ENCODE measurements at places on chromosomes 4 and X. TPM values are rescaled to one million over a fixed set of nuclear protein-coding genes. Genes with fewer than 3 reads are reported as not detected.
A peak's percentile ranks its signal among the peaks of the same experiment; 100 is the strongest.

DNA sequence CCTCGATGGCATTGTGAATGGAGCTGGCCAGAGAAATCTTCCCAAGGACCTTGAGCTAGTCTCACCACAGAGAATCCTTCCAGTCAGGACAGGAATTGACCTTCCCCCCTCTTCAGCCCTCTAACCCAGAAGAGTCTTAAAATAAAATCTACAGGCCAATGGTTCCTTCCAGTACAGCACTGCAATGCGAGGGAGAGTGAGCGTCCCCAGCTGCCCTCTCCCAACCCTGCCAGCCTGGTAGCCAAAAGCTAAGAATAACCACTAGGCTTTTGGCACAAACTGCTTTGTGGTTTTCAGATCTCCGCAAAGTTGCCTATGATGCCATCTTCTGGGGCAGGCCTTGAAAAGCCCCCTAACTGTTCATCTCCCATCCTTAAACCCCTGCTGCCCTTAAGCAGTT lies 175.1 kb downstream of the AR start:
- no peaks in the 10 kb centered on the region for H3K36me3 ChIP-seq
- H3K4me3 ChIP-seq, result no peak overlapping the region
- H3K4me1 ChIP-seq, result no peaks in the 10 kb centered on the region
- no peaks in the 10 kb centered on the region for H3K27me3 ChIP-seq
- no peak overlapping the region for H3K27ac ChIP-seq
- no peak for DNase-seq

SPIN4 gene
- 17.2 TPM for total RNA-seq

DNA sequence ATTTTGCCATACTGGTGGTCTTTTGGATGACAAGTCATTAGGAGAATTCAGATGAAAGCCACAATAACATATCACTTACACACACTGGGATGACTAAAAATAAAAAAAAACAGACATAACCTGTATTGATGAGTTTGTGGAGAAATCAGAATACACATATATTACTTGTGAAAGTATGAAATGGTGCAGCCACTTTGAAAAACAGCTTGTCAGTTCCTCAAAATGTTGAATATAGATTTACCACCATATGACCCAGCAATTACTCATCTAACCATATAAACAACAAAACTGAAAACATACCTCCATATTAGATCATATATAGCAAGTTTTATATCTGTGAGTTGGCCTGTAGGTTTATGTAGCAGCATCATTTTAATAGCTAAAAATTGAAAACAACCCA lies 608.7 kb downstream of the TLL1 start:
- H3K27ac ChIP-seq, result no peak overlapping the region
- DNase-seq, result no peak
- no peaks in the 10 kb centered on the region for H3K36me3 ChIP-seq
- H3K4me1 ChIP-seq, result no peaks in the 10 kb centered on the region

GRCh38 chr4:1203026-1203616 lies 30.7 kb upstream of the SPON2 start:
- peaks cover 16% of the 10 kb centered on the region for H3K36me3 ChIP-seq
- H3K4me1 ChIP-seq, result peaks cover 7% of the 10 kb centered on the region
- H3K27ac ChIP-seq, result no peak overlapping the region

DNA sequence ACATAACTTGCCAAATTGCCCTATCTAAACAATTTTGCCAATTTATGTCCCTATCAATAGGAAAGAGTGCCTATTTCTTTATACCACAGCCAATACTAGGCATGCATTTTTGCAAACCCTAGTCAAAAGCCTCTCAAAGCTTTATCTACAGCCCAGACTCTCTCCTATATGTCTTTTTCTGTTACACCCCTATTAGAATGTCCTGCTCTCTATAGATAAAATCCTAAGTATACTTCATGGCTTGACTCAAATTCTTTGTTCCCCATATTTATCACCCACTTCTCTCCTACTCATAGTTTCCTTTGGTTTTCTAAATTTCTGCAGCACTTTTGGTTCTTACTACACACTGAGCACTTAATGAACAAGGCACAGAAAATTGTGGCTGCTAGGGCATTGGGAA lies 38.0 kb downstream of the NUP62CL start:
- H3K4me1 ChIP-seq, result no peaks in the 10 kb centered on the region
- H3K36me3 ChIP-seq, result no peaks in the 10 kb centered on the region
- H3K4me3 ChIP-seq, result no peak overlapping the region
- H3K27me3 ChIP-seq, result no peaks in the 10 kb centered on the region
- H3K27ac ChIP-seq, result no peak overlapping the region

INTS12 gene
- 11.8 TPM for total RNA-seq

DNA sequence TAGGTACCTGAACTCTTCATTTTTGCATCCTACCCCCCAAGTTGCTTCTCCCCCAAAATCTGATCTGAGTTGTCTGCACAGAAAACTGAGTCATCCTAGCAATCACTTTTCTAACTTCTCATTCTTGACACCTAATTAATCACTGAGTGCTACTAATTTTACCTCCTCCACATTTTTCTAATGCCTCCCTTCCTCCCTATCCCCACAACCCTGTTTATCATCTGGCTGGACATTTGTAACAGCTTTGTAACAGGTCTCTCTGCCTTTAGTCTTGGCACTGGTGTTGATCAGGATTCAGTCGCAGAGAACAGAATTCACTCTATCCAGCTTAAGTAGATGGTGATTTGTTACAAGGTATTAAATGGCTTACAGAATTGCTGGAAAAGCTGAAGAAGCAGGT lies 303.9 kb upstream of the GATB start:
- H3K27ac ChIP-seq, result no peak overlapping the region
- no peak overlapping the region for H3K4me3 ChIP-seq
- peaks cover 46% of the 10 kb centered on the region for H3K27me3 ChIP-seq
- no peak for DNase-seq

DNA sequence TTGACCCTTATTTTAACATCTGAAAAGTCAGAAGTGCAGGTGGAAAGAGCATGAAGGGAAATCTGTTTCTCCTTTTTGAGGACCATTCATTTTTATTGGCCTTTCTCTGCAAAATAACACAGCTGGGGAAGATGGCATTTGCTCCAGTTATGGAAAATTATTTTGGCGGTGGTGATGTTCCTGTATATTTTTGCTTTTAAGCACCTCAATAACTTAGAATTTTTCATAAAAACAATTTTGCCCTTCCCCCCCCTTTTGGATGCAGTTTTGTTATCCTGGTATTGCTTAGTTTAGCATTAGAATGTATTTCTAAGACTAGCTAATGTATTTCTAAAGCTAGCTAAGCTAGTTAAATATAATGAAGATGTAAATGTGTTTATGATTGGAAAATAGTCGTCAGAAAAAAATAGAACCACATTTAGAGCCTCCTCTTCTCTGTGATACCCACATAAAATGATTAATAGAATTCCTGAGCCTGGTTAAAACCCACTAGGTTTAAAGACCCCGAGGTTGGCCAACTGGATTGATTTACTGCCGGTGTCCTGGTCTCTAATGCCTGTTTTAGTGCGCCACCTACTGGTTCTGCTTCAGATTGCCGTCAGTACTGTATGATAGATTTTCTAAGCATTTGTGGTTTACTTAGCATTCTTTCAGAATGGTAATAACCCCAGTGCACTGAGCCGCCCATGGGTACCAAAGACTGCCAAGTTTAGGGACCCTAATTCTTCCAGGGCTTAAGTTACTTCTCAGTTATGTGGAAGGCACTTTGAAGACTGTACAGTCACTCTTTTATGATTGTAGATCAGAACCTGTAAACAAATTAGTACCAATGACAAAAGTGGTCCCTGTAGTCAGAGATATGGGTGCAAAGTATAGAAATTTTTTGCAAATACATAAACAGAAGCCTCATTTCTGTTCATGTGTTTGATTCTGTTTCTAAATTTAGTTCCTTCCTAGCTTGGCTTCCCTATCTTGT lies 11.4 kb downstream of the KLF3 start:
- no peaks in the 10 kb centered on the region for H3K27me3 ChIP-seq
- peak overlapping the region; percentile 55 for H3K27ac ChIP-seq
- DNase-seq, result peak; percentile 77
- H3K36me3 ChIP-seq, result peaks cover 70% of the 10 kb centered on the region
- H3K4me3 ChIP-seq, result peak overlapping the region; percentile 55

DNA sequence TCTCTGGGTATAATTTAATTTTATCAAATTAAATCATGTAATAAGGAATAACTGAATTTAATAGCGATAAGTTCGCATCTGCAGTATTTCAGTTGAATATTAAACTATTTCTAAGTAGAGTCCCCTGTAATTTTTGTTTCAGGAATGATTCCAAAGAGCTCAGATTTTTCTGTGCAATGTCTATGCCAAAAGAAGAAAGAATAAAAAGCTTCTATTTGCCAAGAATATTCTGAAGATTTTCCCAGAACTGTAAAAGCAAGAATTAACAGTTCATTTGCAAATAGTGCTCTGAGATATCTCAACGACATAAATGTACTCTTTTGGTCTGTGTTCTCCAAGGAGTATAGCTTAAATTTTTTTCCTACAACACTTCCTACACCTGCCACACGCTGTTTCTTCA lies 1242.8 kb upstream of the DIAPH2 start:
- no peak overlapping the region for H3K27ac ChIP-seq
- no peaks in the 10 kb centered on the region for H3K36me3 ChIP-seq

BCORL1 gene
- 10.1 TPM for total RNA-seq

DNA sequence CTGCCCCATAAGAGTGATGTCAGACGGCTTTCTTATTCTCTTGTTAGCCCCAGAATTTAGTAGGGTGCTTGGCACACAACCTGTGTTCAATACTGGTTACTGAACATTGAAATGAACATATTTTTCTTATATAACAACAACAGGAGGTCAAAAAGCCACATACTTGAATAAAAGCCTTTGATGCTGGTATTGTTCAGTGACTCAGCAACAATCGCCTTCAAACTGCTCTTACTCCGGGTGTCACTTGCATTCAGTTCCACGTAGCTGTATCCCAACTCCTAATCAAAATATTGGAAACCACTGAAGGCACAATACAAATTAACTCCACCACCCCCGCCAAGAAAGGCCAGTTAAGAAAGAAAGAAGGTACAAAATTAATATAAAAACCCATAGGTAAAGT lies 61.5 kb downstream of the RFC1 start:
- H3K27ac ChIP-seq, result no peak overlapping the region
- no peak overlapping the region for H3K4me3 ChIP-seq
- H3K4me1 ChIP-seq, result no peaks in the 10 kb centered on the region
- no peaks in the 10 kb centered on the region for H3K27me3 ChIP-seq
- peaks cover 13% of the 10 kb centered on the region for H3K36me3 ChIP-seq

DNA sequence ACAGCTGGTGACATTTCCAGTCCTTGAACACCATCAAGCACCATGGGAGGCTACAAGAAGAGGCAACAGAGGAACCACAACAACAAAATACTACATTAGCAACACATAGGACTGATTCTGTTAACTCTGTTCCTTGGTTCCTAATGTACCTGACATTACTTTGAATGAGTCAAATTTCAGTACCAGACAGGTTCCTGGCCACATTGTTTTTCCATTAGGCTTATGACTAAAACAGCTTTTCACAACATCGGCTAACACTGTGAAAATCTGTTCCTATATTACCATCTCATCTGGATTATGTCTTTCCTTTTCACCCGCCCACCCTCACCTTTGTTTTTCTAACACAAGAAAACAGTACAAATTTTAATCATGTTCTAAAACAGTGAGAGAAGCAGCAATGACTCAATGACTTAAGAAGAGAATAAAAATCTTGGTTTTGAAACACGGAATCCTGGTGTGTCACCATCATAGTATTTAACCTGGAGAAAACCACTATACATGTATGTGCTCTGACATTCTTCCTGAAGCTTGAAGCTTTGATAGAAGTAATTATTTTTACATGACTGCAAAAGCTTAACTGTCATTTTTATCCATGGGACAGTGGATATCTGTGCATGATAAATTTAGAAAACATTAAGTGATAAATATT lies 143.9 kb downstream of the SCFD2 start:
- no peak overlapping the region for H3K27ac ChIP-seq
- H3K36me3 ChIP-seq, result no peaks in the 10 kb centered on the region
- no peak overlapping the region for H3K4me3 ChIP-seq
- no peaks in the 10 kb centered on the region for H3K4me1 ChIP-seq

GRCh38 chr4:168803732-168804131 lies 206.3 kb downstream of the CBR4 start:
- no peaks in the 10 kb centered on the region for H3K36me3 ChIP-seq
- H3K4me1 ChIP-seq, result no peaks in the 10 kb centered on the region
- no peak overlapping the region for H3K4me3 ChIP-seq
- DNase-seq, result no peak

GRCh38 chrX:105273326-105273725 lies 52.8 kb upstream of the TEX13A start:
- no peak overlapping the region for H3K27ac ChIP-seq
- H3K36me3 ChIP-seq, result no peaks in the 10 kb centered on the region
- no peaks in the 10 kb centered on the region for H3K27me3 ChIP-seq
- no peaks in the 10 kb centered on the region for H3K4me1 ChIP-seq

DNA sequence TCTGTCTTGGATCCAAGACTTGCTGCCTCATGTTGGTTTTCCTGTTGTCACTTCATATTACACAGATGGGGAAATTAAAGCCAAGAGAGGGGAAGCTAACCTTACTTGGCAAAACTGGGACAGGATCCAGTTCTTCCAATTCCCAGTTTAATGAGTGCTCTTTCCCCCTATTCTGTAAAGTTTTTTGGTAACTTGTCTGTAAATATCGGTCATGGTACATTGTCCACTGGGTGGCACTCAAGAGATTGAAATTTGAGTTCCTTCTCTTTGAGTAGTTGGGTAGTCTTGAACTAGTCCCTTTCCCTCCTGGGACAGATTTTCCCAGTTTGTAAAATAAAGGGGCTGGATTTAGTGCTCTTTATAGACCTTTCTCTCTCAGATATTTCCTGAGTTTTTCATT lies 12.4 kb upstream of the EOLA2 start:
- DNase-seq, result peak; percentile 35
- no peaks in the 10 kb centered on the region for H3K4me1 ChIP-seq
- H3K4me3 ChIP-seq, result no peak overlapping the region
- no peak overlapping the region for H3K27ac ChIP-seq
- no peaks in the 10 kb centered on the region for H3K27me3 ChIP-seq

MAGEA1 gene
- total RNA-seq, result not detected

SMIM9 gene
- not detected for total RNA-seq

DNA sequence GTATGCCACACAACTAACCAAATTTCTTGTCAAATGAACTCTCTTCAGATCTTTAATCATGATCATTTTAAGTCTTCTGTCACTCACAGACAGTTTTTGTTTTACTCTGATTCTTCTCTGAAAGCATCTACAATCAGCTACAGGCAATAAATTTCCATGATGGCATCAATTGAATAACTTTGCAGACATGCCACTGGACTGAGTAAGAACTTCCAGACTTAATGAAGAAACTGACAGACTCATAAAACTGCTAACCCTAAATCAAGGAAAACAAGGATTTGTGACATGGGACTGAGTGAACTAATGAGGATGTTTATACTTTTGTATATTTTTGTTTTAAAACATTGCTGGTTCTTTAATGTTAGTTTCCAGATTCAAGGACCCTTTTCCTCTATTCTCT lies 5.5 kb upstream of the PPP1R2C start:
- no peaks in the 10 kb centered on the region for H3K4me1 ChIP-seq
- no peak for DNase-seq
- H3K27me3 ChIP-seq, result no peaks in the 10 kb centered on the region
- H3K4me3 ChIP-seq, result no peak overlapping the region
- no peak overlapping the region for H3K27ac ChIP-seq
- H3K36me3 ChIP-seq, result no peaks in the 10 kb centered on the region

RNF212 gene
- total RNA-seq, result not detected

SULT1B1 gene
- total RNA-seq, result 0.27 TPM

CSN1S1 gene
- total RNA-seq, result not detected

SYTL5 gene
- 1.2 TPM for total RNA-seq

- H3K4me1 ChIP-seq, result no peaks in the 10 kb centered on the region
- H3K27ac ChIP-seq, result no peak overlapping the region
- H3K27me3 ChIP-seq, result no peaks in the 10 kb centered on the region
- DNase-seq, result no peak
- H3K4me3 ChIP-seq, result no peak overlapping the region
These were observed 19.3 kb downstream of the SEC24D start for GRCh38 chr4:118816538-118817177.

GRCh38 chrX:131894995-131895394 lies 128.1 kb upstream of the STK26 start:
- H3K27ac ChIP-seq, result no peak overlapping the region
- peaks cover 24% of the 10 kb centered on the region for H3K27me3 ChIP-seq
- H3K36me3 ChIP-seq, result no peaks in the 10 kb centered on the region
- no peak for DNase-seq
- H3K4me1 ChIP-seq, result no peaks in the 10 kb centered on the region

Measured in Calu3 (cell line).